ENCODE measurements at places on chromosomes 6 and 20. TPM values are rescaled to one million over a fixed set of nuclear protein-coding genes. Genes with fewer than 3 reads are reported as not detected.

The RAET1L gene
- not detected for total RNA-seq

The PROCR gene
- total RNA-seq, result 36.7 TPM

The PSORS1C2 gene
- not detected for total RNA-seq

The THBD gene
- total RNA-seq, result 26.6 TPM

The SEL1L2 gene
- not detected for total RNA-seq

The IPCEF1 gene
- total RNA-seq, result 0.66 TPM

Data from sigmoid colon (tissue), 7 donors.